ENCODE measurements at places on chromosomes 6 and 20.

DNA sequence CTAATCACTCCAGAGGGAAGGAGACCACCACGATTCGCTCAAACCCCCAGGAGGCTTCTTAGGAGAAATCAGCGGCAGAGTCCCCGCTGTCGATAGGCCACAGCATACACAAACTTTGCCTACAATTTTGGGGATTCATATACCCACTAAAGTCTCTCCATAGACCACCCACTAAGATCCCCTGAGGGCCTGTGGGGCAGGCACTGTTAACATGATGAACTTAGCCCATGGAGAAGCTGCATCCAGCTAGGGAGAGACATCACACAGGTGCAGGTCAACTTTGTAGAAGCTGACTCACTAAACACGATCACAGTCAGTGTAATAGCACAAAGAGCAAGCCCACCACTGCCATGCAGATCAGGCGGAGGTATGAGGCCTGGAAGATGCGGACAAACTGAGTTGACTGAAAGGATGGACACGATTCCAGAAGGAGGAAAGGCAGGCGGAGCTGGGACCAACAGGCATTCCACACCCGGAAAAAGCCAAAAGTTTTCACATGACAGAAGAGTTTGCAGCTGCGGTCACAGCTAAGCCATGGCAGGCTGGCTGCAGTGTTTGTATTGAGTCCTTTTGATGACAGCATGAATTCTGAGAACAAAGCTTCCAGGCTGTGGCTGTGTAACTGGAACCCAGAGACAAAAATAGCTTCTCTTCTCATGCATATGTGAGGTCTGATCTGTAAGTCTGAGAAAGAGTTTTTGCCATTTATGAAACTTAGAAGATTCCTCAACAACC is 75.7 kb upstream of the QKI start:
- DNase-seq: peak; percentile 46

GRCh38 chr20:4951299-4951698 is 50.0 kb downstream of the SLC23A2 start:
- no peak for DNase-seq

DNA sequence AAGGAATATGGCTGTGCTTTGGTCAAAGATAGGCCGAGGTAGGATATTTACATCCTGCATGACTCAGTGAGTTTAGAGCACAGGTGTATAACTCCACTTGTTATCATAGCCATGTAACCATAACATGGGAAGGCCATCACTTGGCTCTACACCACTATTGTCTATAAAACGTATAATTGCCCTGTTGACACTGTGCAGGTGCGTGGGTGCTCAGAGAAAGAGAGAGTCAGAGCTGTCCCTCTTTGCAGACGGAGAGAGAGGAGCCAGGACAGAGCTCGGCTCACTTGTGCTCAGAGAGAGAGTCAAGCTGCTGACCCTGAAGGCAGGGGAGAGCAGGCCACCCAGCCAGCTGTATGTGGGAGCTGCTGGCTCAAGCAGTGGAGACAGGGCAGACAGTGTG is 46.0 kb downstream of the OR2B6 start:
- no peak for DNase-seq

DNA sequence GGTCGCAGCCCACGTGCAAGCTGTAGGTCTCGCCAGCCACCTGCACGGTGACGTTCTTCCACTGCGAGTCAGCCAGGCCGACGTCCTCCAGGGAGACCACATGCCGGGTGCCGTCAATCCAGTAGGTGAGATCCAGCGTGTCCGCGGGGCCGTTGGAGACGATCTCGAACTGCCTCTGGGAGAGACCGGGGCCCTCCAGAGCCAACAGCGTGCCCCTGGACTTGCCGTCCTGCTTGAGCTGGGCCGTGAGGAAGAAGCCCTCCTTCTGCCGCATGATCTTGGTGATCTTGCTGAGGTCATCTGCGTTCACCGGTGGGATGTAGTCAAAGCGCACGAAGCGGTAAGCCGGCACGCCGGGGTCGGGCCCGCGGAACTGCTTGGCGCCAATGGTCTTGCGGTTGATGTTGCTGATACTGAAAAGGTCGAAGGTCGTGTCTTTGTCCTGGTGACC is 5.1 kb downstream of the THBS2 start:
- DNase-seq: no peak

DNA sequence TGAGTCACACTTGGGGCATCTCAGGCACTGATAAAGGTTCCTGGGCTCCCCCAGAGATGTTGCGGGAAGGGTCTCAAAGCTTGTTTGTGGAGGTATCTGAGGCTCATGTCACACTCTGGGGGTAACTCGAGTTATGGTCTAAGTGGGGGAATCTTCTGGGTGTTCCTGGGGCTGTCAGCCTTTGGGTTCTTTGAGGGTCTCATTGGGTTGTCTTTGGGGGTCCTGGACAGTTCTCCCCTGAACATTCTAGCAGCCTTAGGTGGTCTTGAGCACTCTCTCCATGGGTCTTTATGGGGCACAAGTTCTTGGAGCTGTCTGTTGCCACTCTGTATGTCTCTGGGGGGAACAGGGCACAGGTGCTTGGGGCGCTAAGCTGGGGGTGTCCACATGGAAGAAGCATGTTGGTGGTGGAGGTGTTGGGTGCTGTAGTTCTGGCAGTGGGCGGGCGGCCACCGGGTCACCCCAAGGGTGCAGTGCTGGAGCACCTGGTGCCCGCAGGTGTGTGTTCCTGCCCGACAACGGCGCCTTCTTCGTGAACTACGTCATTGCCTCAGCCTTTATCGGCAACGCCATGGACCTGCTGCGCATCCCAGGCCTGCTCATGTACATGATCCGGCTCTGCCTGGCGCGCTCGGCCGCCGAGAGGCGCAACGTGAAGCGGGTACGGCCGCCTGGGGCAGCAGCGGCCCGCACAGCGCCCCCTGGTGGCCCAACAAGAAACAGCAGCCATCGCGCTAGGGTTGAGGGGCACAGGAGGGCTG is 7.1 kb upstream of the CAPN11 start:
- DNase-seq: peak; percentile 21

GRCh38 chr6:21523652-21524051 is 69.9 kb upstream of the SOX4 start:
- no peak for DNase-seq

- no peak for DNase-seq
Observed at GRCh38 chr6:37689381-37689780, 8.3 kb downstream of the MDGA1 start.

DNA sequence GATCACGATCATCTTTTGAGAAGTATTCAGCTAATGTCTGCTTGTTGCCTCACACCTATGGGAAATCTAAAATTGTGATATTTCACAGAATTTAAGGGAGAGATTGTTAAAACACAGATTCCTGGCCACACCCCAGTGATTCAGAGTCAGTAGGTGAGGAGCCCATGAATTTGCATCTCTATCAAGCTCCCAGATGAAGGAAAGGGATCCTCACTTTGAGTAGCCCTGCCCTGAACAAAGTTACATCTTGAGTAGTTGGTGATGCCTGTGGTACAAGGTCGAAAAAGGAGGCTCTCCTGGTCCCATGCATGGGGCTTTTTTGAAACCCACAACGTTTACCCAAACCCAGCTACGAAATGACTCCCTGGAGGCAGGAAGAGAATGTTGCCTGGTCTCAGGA is 79.5 kb downstream of the PAK5 start:
- DNase-seq: no peak

DNA sequence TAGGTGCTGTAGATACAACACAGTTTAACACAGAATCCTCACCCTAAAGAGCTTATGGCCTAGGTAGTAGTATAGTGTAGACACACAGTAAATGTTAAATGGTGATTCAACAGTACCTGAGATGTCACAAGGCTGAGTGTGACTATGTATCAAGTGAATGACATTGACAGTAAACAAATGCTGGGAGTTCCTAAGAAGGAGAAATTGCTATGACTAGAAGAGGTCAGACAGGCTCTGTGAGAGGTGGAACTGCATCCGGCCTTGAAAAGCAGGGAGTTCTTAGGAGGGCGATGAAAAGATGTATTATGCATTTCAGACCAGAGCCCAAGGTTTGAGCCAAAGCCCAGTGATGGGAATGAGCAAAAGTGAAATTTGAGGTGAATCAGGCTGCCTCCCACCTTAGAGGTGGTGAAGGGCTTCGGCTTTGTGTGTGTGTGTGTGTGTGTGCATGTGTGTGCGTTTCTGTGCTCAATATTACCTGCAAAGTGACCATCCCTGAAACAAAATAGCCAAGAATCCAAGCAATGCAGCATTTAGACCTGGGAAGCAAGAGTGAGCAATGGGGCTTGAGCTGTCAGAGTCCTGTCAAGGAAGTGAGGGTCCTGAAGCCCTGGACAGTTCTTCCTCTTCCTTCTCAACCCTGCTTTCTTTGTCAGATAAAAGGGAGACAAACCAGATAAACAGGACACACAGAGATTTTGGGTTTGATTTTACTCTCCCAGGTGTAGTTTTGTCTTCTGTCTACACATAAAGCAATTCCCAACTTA is 32.3 kb upstream of the CITED2 start:
- no peak for DNase-seq

DNA sequence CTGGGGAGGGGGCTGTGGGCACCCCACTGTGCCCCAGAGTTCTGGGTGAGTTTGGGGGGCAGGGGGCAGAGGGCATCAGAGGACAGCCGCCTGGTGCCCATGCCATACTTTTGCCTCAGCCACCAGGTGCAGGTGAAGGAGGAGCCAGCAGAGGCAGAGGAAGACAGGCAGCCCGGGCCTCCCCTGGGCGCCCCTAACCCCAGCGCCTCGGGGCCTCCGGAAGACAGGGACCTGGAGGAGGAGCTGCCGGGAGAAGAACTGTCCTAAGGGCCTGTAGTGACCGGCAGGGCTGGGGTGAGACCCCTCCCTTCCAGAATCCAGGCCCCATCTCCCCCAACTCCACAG is 39.6 kb upstream of the MDFI start:
- DNase-seq: no peak

GRCh38 chr6:21173031-21173430 is 420.5 kb upstream of the SOX4 start:
- no peak for DNase-seq

- DNase-seq: no peak
Observed at GRCh38 chr6:52910091-52910490, 593 bp upstream of the GSTA3 start.

- DNase-seq: no peak
Observed at GRCh38 chr20:16107172-16107870, 465.9 kb downstream of the KIF16B start.
